ENCODE measurements at places on chromosomes 12 and 14.

DNA sequence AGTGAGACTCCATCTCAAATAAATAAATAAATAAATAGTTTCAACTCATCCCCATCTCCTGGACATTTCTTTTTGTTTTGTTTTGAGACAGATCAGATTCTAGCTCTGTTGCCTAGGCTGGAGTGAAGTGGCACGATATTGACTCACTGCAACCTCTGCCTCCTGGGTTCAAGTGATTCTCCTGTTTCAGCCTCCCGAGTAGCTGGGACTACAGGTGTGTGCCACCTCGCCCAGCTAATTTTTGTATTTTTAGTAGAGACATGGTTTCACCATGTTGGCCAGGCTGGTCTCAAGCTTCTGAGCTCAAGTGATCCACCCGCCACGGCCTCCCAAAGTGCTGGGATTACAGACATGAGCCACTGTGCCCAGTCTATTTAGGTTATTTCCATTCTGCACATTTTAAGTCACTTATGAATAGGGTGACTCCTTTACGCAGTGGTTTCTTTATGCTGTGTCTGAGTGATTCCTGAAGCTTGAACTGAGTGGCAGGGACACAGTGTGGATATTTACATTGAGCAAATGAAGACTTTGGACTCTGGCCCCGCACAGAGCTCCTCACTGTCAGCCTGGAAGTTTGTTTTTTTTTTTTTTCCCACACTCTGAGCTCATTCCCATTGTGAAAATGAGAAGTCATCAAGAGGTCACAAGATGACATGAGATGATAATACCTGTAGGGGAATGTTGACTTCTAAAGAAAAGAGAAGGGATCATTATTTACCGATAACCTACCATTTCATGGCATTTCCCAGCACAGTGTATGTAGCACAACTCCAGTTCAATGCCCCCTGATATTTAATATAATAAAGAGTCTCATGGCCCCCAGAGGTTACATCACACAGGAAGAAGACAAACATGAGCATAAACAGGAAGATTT lies 72.6 kb downstream of the TBX3 start:
- DNase-seq: no peak

DNA sequence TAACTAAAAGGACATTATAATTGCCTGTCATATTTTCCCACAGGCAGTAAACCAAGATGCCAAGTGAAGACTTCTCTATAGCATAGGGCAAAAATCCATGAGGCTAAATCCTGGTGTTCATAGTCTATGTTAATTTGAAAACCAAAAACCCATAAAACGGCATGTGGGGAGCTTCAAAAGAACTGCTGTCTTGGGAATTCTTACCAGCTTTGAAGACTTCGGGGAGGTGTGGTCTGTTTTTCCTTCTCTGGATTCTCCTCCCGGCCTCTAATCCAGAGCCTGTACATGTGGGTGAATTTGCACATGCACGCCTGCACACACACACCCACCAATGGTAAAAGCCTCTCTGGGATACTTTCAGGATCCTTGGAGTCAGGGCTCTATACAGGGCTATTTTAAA lies 61.9 kb upstream of the IFNG-AS1 start:
- peak; percentile 94 for DNase-seq

- DNase-seq: no peak
Measured at GRCh38 chr12:12020762-12021161, 50.0 kb upstream of the BCL2L14 start.

GRCh38 chr14:67358924-67359774 lies 455 bp downstream of the ATP6V1D start:
- no peak for DNase-seq
